Stimulated activated CD4-positive, alpha-beta T cell treated with anti-CD3 and anti-CD28 coated beads, Interleukin-2, amount 100 ng/mL, for 24 hours (primary cell): ENCODE measurements at places on chromosomes 7 and 10.

GRCh38 chr10:6328699-6329423, 126.1 kb downstream of the PFKFB3 start:
- no peak for DNase-seq

DNA sequence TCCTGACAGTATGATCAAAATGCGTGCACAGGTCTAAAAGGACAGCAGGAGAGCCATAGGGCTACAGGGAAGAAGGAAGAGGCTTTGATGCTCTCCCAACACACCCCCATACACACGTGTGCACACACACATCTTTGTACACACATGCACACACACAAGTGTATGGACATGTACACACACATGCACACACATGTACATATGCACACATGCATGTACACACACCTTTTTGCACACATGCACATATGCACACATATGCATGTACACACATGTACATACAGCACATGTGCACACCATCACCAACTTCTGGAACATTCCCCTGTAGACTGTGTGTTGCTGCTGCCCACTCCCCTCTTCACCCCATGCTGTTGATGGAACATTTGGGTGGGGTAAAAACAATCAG, 255.6 kb upstream of the CTBP2 start:
- no peak for DNase-seq

- no peak for DNase-seq
Observed at GRCh38 chr10:74011017-74011416, 13.1 kb downstream of the VCL start.

DNA sequence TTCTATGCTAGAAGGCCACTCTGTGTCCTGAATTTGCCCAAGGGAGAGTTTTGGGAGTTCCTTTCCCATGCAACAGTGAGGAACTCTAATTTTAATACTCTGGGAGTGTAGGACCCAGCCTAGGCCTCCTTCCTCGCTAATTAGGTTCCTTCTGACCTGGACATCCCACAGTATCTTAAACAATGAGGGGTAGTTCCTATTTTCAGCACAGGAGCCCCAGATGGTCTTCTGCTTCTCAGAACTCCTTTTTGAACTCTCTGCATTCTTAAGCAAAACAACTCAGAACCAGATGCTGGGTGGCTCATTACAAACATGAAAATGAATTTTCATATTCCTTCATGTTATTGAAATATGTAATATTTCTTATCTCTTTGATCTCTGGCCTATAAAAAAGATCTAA, 116.9 kb downstream of the LRMDA start:
- DNase-seq: no peak

DNA sequence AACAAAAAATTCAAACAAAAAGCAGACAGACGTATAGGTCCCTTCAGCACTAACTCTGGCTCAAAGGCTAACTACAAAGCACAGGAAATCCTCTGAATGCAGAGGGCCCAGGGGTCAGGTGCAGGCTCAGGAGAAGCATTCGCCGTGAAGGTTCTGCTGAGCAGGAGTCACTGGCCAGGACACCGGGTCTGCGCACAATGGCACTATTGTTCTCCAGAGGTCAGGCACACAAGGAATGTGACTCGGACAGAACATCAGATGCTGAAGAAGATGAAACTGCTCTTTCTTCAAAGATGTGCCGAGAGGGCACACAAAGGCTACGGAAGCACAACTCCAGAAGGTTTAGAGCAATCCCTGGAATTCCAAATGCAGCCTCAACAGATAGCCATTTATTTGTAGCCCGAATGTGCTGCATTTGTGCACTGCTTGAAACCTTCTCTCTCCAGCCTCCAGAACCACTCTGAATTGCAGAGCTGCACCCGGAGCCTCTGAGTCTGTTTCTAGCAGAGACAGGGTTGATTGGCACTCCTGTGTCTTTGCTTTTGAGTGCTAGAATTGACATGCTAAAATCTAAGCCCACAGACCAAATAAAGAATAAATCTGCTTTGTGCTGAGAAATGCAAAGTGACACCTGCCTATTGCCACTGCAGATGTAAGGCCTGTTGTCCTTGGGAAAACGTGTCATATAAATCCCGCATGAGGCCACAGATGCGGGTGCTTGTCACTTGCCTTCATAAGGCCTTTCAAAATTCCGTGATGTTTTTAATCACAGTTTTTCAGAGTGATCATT, 85.4 kb upstream of the AFAP1L2 start:
- DNase-seq: no peak

- no peak for DNase-seq
Observed at GRCh38 chr10:100774223-100774622, 28.8 kb downstream of the PAX2 start.

GRCh38 chr7:104878577-104878976, 135.4 kb upstream of the KMT2E start:
- DNase-seq: no peak

DNA sequence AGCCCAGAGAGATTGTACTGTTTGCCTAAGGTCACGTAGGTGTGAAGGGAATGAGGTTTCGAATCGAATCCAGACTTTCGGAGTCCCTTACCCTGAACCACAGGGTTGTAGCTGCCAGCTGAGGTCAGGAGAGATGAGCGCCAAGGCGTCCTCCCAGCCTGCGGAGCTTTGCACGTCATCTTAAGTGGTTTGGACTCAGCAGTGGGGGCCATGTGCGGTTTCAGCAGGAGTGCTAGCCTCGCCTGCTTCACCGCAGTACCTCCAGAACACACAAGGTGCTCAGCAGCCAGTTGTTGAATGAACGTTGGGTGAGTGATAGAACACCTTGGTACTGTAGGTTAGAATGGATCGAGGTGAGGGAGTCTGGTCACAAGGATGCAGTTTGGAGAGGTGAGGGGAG, 74.9 kb upstream of the PPIF start:
- DNase-seq: no peak

DNA sequence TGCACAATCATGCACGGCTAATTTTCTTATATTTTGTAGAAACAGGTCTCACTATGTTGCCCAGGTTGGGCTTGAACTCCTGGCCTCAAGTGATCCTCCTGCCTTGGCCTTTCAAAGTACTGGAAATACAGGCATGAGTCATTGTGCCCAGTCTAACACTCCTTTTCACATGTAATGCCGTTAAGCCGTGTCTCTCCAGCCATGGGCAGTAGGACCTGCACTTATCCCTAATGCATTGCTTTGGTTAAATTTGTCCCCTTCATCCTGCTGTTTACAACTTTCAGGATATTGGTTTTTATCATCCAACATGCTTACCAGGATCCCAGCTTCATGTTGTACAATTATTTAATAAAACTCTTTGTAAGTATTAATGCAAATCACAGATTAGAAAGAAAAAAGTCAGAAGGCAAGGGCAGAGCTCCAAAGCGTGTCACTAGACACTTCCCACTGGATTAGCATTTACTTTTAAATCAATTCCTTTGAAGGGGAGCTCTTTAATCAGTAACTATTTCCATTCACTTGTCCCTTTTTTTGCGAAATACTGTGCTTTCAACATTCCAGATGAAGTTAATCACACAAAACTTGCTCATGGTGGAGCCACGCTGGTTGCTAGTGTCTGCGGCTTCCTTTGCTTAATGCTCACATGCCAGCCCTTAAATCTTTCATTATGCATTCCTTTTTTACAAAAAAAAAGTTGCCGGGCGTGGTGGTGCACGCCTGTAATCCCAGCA, 256.0 kb upstream of the AUTS2 start:
- DNase-seq: no peak

GRCh38 chr7:405489-406211, 114.0 kb downstream of the PDGFA start:
- DNase-seq: no peak

GRCh38 chr10:133421336-133422222, 2.8 kb downstream of the SPRN start:
- no peak for DNase-seq

- peak; percentile 14 for DNase-seq
Observed at GRCh38 chr10:26780793-26781601, 79.8 kb downstream of the ABI1 start.

DNA sequence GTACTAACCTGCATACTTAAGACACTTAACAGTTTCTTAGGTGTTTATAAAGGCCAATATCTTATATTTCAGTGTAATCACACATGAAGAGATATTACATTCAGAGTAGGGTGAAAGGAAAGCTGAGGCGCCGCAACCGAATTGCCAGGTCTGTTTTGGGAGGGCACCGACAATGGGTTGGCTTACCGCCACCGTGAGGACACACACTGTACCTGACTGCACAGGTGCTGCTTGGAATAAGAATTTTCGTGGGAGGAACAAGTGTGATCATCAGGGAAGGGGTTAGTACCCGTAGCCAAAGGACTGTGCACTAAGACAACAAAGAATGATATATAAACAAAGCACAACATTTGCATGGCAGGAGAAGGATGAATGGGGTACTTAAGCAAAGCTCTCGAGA, 591.8 kb downstream of the SUGCT start:
- DNase-seq: no peak

DNA sequence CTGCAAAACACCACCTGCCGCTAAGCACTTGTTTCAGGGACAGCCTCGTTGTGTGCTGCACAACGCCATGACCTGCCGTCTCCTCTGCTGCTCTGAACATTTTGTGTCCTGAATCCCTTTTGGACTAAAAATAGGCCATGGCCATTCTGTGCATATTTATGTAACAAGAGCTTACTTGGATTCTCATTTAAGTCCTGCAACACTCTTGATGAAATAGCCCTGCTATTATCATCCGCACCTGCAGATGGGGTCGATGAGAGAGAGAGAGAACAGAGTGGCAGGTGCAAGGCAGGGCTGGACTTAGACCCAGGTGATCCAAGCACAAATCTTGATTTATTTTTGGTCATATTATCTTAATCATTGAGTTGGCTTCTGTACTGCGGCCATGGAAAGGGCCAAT, 121.2 kb upstream of the PRKCQ start:
- no peak for DNase-seq

- no peak for DNase-seq
Observed at GRCh38 chr7:93108003-93108402, 9.8 kb downstream of the SAMD9 start.

DNA sequence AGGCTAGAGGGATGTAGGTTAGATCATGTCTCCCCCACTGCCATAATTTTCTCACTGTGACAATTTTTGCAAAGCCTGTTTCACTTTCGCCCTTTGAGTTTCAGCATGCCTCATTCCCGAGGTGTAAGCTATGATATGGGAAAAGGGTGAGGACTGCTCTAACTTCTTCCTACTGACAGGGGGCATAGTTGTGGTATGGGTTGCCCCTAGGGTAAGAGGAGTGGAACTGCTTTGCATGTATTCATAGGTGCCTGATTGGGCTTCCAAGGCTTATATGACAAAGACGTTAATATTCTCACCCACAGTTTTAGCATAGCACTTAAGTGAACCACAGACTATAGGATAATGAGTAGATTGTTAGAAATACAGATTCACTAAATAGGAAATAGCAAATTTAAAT, 148.7 kb downstream of the BBS9 start:
- DNase-seq: no peak

GRCh38 chr10:112421731-112422130, 25.0 kb downstream of the ZDHHC6 start:
- no peak for DNase-seq

DNA sequence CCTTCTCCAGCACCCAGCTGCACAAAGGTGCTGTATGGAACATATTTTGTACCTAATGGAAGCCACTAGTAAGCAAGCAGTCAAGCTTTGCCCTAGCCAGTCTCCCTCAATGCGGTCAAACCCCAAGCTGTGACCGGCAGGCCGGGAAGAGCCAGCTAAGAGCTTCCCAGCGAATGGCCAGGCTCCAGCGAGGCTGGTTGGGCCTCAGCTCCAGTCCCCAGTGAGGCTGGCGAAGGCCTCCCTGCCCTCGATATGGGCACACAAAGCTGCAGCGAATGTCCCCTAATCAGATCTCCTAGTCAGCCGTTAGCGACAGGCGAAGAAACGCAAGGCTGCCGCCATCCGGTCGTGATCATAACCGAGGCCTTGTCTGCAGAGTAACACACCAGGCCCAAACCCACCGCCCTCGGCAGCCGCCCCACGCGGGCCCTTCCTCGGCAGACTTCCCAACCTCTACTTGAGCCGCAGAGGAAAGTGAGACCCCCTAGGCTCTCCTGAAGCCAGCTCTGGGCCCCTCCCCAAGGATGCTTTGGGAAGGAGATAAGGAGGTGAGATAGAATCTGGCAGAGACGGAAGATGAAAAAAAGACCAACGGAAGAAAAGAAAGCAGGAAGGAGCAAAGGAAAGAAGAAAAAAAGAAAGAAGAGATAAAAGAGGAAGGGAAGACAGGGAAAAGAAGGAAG, 3.1 kb upstream of the HOXA9 start:
- DNase-seq: no peak

DNA sequence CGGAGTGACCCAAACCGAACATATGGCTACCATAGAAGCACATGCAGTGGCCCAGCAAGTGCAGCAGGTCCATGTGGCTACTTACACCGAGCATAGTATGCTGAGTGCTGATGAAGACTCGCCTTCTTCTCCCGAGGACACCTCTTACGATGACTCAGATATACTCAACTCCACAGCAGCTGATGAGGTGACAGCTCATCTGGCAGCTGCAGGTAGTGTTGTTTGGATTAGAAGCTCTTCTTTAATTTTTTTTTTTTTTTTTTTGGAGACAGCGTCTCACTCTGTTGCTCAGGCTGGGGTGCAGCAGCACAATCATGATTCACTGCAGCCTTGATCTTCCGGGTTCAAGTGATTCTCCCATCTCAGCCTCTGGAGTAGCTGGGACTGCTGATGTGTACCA, 45.8 kb downstream of the NRF1 start:
- DNase-seq: no peak

GRCh38 chr7:155851892-155852291, 39.6 kb upstream of the SHH start:
- DNase-seq: no peak

GRCh38 chr10:99619090-99619800, 994 bp downstream of the SLC25A28 start:
- DNase-seq: no peak

DNA sequence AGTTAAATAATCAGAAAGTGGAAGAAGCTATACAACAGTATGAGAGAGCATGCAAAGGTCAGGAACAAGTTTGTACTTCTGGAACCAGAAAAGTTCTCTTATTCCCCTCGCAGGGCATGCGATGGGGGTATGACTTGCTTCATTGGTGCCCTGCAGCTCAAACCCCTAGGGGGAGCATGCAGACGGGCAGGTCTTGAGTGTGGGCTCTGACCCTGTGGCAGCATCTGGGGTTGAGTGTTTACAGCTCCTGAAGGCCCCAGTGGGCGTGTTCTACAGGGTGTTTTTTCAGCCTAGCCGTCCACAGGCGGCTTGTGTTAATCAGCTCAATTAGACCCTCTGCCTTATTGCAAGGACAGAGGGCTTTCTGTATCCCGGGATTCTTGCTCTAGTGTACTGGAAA, 44.5 kb downstream of the KIF20B start:
- no peak for DNase-seq

GRCh38 chr7:132030086-132030568, 473.7 kb upstream of the PODXL start:
- no peak for DNase-seq

DNA sequence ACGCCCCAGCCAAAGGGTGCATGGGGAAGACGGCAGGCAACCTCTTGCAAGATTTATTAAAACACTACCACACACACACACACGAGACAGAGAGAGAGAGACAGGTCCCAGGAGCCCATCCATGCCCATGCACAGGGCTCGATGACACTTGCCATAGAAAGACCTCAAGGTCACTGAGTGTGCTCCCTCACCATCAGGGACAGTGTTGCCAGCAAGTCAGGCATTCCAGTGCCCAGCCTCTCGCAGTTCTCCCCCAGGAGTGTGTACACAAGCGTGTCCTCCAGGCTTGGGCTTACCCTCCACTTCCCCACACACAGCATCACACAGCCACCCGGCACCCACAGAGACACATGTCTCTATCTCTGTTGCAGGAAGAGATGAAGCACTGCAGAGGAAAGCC, 46.8 kb upstream of the SLF2 start:
- no peak for DNase-seq

- no peak for DNase-seq
Observed at GRCh38 chr7:157539521-157539920, 202.7 kb downstream of the DNAJB6 start.
